Thyroid gland (tissue), 4 donors: ENCODE measurements at places on chromosomes 1 and 21. TPM values are rescaled to one million over a fixed set of nuclear protein-coding genes. Genes with fewer than 3 reads are reported as not detected.

DNA sequence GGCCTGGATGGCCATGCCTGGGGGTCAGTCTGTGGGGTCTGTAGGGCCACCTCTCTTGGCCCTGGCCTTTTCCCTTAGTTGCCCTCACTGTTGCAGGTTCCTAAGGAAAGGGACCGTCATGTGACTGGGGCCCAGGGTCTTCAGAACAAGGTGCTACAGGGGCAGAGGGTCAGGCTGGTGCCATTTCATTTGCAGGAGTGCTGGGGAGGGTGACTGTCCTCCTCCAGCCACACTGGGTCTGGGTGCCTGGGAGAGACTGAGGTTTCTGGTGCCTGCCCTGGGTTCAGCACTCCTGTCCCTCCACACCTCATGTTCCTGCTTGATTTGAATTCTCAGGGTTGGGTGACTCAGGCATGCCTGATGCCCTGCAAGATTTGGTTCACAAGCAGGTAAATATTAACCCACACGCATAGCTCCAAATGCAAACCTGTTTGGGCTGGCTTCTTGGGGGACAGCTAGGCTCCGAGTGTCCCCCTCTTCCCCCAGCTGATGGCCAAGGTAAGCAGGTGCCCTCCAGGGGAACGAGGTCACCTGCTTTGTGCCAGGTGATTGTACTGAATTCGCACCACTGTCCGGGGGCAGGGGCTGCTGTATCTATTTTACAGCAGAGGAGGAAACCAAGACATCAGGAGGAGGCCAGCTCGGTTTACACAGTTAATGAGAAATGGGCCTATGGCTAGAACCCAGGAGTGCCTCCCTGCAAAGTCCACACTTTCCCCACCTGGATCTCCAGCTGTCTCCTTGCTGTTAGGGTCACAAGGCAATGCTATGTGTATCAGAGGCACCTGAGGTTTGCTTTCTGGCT lies 20.3 kb downstream of the ARHGEF10L start:
- peak; percentile 43 for DNase-seq
- no peaks in the 10 kb centered on the region for H3K27me3 ChIP-seq
- H3K4me1 ChIP-seq = peaks cover 36% of the 10 kb centered on the region
- H3K27ac ChIP-seq = peak overlapping the region; percentile 79
- no peak overlapping the region for H3K4me3 ChIP-seq

- H3K27me3 ChIP-seq = no peaks in the 10 kb centered on the region
- H3K36me3 ChIP-seq = no peaks in the 10 kb centered on the region
- DNase-seq = no peak
- H3K4me3 ChIP-seq = no peak overlapping the region
- no peak overlapping the region for H3K27ac ChIP-seq
- no peaks in the 10 kb centered on the region for H3K4me1 ChIP-seq
These were observed 8.8 kb downstream of the PCP4L1 start for GRCh38 chr1:161267321-161267720.

- H3K4me1 ChIP-seq = no peaks in the 10 kb centered on the region
- no peak overlapping the region for H3K4me3 ChIP-seq
- H3K36me3 ChIP-seq = no peaks in the 10 kb centered on the region
- H3K27ac ChIP-seq = no peak overlapping the region
- no peaks in the 10 kb centered on the region for H3K27me3 ChIP-seq
- no peak for DNase-seq
These were observed 32.0 kb downstream of the VANGL2 start for GRCh38 chr1:160432371-160432786.

PDE4B gene
- 21.3 TPM for total RNA-seq

DNA sequence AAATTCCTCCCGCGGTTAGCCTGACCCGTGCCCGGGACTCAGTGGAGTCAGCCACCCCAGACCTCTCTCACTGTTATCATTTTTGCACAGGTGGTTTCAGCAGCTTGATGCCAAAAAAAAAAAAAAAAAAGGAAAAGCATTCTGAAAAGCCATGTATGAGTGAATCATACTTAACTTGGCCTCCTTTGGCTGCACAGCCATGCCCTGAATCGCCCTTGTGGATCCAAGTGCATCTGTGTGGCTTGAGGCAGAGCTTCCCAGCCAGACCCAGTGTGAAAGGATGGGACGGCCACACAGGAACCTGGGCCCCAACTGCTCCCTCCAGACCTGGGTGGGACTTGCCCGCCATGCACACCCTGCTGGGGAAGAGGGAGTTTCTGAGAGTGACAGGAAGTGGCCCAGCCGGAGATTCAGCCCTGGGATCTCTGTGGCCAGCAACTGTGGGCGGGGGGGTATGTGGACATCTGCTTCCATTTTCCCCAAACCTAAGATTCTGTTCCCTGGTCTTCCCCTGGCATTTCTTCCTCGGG lies 8.6 kb downstream of the YBEY start:
- no peak overlapping the region for H3K27ac ChIP-seq
- H3K36me3 ChIP-seq = no peaks in the 10 kb centered on the region
- no peak for DNase-seq

DNA sequence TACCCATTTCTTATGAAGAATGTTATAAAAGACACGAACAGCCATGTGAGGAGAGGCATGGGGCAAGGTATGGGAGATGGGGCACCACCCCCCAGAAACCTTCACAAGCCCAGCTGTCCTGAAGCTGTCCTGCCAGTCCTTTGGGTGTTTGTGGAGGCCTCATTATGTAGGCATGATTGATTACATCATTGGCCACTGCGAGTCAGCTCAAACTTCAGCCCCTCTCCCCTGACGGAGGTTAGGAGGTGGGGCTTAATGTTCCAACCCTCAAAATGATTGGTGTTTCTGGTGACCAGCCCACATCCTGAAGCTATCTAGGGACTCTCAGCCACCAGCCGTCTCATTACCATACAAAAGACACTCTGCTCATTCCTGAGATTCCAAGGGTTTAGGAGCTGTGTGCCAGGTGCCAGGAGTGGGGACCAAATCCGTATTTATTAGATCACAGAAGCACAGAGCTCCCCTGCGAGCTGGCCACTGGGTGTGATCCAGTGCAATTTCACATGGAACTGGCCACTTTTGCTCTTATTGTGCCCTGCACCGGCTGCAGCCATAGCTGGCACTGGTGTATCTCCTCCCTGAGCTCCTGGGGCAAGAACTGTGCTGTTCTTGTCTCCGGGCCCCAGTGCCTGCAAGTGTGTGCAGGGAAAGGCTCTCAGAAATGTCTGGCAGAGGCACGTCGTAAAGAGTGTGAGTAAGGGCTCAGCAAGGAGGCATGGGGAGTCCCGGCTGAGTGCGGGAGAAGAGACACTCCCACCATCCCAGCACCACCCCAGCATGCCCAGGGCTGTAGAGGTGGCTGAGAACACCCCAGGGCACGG lies 10.5 kb downstream of the KIAA1614 start:
- H3K4me3 ChIP-seq = no peak overlapping the region
- peak overlapping the region; percentile 99 for H3K27ac ChIP-seq
- no peaks in the 10 kb centered on the region for H3K27me3 ChIP-seq
- peaks cover 57% of the 10 kb centered on the region for H3K4me1 ChIP-seq
- no peaks in the 10 kb centered on the region for H3K36me3 ChIP-seq

DNA sequence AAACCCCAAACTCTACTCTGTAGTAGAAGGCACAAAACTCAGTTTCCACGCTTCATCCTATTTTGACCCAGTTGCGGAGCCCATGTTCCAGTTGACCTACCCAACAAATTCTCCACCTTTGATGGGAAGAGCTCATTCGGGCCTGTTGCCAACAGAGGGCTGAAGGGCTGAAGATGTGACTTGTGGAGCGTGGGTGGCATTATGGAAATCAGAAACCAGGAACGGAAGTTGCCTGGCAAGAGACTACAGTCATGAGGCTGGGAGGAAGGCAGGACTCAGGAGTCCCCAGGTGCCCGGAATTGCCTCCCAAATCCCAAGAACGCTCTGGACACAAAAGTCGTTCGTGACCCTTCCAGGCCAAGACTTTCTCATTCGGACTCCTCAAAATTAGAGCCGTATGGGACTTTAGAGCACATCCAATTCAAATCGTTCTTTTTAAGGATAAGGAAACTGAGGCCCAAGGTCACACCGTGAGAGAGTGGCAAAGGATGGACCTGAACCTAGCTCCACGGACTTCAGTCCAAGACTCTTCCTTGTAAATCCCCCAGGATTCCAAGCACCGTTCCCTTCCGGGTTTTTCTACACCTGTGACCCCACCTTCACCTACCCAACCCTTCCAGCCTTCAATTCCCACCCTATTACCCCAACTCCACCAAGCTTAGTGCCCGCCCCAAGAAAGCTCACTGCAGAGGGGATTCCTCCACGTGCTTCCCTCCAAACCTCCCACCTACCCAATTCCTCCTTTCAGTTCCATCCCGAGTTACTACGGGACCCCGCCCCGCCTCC lies 739 bp downstream of the SMG5 start:
- H3K4me3 ChIP-seq = peak overlapping the region; percentile 61
- H3K4me1 ChIP-seq = peaks cover 21% of the 10 kb centered on the region
- peak; percentile 30 for DNase-seq
- H3K27me3 ChIP-seq = no peaks in the 10 kb centered on the region
- H3K36me3 ChIP-seq = peaks cover 18% of the 10 kb centered on the region

GRCh38 chr1:215113776-215114153 lies 31.2 kb downstream of the KCNK2 start:
- H3K27me3 ChIP-seq = no peaks in the 10 kb centered on the region
- no peak overlapping the region for H3K4me3 ChIP-seq
- no peaks in the 10 kb centered on the region for H3K36me3 ChIP-seq
- H3K27ac ChIP-seq = no peak overlapping the region
- no peak for DNase-seq
- H3K4me1 ChIP-seq = peaks cover 4% of the 10 kb centered on the region

DNA sequence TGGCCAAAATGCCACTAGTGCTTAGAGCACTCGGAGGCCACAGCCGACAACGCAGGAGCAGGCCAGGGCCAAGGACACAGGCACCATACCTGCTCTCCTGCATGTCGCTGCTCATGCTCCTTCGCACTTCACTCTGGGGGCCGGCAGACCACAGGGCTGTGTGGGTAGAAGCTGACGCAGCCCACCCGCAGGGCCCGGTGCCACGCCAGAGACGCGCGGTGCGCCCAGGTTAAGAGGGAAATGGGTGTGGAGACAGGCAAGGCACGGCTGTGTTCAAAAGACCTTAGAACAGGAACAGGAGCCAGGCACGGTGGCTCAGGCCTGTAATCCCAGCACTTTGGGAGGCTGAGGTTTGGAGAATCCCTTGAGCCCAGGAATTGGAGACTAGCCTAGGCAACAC lies 13.6 kb upstream of the PRDM15 start:
- H3K4me1 ChIP-seq = peaks cover 11% of the 10 kb centered on the region
- H3K27ac ChIP-seq = no peak overlapping the region

DNA sequence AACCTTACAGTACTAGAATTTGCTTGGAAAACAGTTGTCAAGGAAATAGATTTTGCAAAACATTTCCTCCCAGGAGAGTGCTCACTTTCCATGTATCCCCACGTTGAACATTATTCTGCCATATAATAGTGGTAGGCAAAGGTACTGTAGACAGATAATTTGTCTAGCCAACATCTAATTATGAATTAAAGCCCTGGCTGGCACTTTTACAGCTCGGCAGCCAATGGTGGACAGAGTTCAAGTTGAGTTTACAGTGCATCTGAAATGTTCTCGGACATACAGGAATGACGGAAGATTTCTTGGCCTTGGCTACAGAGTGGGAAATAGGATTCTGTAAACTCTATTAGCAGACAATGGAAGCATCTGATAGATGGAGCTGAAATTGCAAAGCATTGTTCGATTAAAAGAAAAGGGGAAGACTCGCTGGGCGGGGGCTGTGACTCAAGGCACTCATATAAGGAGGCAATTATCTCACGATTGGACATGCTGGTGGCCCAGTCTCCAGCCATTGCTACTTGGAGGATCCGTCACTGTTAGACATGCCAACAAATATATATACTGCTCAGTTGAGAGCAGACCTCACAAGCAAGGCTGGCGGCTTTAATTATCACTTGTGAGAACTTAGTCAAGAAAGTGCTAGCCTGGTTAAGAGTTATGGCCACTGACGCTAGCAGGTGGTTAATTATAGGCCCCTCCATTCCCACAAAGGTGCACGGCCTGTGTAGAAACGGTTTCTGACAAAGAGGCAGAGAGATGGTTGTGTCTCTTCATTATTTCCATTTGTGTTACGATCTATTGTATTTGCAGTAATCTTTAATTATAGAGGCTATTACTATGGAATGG lies 48.0 kb downstream of the MAN1C1 start:
- H3K4me3 ChIP-seq = no peak overlapping the region
- H3K27me3 ChIP-seq = no peaks in the 10 kb centered on the region
- DNase-seq = no peak
- H3K27ac ChIP-seq = no peak overlapping the region
- H3K4me1 ChIP-seq = peaks cover 4% of the 10 kb centered on the region
- no peaks in the 10 kb centered on the region for H3K36me3 ChIP-seq

GRCh38 chr1:222048094-222048595 lies 306.3 kb upstream of the DUSP10 start:
- H3K4me1 ChIP-seq = no peaks in the 10 kb centered on the region
- H3K4me3 ChIP-seq = no peak overlapping the region
- no peaks in the 10 kb centered on the region for H3K27me3 ChIP-seq
- no peaks in the 10 kb centered on the region for H3K36me3 ChIP-seq
- no peak for DNase-seq

GRCh38 chr1:20785907-20786252 lies 1.2 kb downstream of the HP1BP3 start:
- peak; percentile 20 for DNase-seq
- no peaks in the 10 kb centered on the region for H3K27me3 ChIP-seq
- H3K36me3 ChIP-seq = no peaks in the 10 kb centered on the region

DNA sequence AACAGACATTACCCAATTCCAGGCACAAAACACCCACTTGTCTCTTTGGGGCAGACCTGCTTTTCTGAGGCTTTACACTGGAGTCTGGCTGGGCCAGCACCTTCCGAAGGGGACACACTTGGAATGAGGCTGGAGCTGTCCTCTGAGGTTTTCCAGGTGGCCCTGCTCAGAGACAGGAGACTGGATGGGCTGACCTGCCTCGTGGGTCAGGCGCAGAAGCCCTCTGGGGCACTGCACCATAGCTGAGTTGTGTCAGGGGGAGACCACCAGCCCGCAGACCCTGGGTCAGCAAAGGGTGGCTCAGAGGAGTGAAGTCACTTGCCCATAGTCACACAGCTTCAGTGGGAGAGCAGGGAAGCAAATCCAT lies 1.8 kb downstream of the SH2D5 start:
- no peaks in the 10 kb centered on the region for H3K27me3 ChIP-seq
- H3K4me1 ChIP-seq = peaks cover 21% of the 10 kb centered on the region
- H3K36me3 ChIP-seq = no peaks in the 10 kb centered on the region
- no peak overlapping the region for H3K27ac ChIP-seq
- no peak overlapping the region for H3K4me3 ChIP-seq
- no peak for DNase-seq

DNA sequence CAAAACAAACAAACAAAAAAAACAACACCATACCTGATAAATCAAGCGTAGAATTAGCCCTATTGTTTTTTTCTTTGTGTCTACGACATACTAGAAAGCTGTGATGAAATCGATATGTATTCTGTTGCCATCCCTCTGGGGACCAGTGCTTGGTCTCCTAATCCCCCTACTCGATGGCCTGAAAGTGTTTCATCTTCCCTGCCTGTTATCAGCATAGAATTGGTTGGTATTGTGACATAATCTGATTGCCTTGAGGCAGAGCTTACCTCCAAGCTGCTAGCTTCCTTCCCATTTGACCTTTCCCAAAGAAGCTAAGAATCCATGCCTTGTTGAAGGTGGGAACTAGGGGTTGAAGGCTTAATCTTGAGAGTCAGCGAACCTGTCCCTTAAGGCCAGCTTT lies 40.7 kb upstream of the PIGV start:
- peaks cover 12% of the 10 kb centered on the region for H3K4me1 ChIP-seq
- H3K27me3 ChIP-seq = no peaks in the 10 kb centered on the region
- H3K4me3 ChIP-seq = no peak overlapping the region
- H3K27ac ChIP-seq = peak overlapping the region; percentile 71
- no peak for DNase-seq
- peaks cover 2% of the 10 kb centered on the region for H3K36me3 ChIP-seq

TSPAN1 gene
- total RNA-seq = 136 TPM

GRCh38 chr1:207960346-207960745 lies 49.4 kb upstream of the CD34 start:
- no peak overlapping the region for H3K4me3 ChIP-seq
- H3K27ac ChIP-seq = no peak overlapping the region
- no peak for DNase-seq
- H3K27me3 ChIP-seq = no peaks in the 10 kb centered on the region
- H3K36me3 ChIP-seq = no peaks in the 10 kb centered on the region
- peaks cover 40% of the 10 kb centered on the region for H3K4me1 ChIP-seq
